Gastroesophageal sphincter (tissue), 4 donors: ENCODE measurements at places on chromosomes 13 and 19.
A peak's percentile ranks its signal among the peaks of the same experiment; 100 is the strongest.

DNA sequence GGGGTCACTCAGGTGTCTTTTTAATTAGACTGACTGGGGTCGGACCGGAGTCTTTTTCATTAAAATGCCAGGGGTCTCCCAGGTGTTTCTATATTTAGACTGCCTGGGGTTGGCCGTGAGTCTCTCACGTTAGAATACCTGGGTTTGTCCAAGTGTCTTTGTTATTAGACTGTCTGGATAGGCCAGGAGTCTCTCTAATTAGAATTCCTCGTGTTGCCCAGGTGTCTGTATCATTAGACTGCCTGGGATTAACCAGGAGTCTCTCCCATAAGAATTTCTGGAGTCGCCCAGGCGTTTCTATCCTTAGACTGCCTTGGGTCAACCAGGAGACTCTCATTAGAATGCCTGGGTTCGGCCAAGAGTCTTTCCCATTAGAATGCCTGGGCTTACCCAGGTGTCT lies 1445.7 kb downstream of the UQCRFS1 start:
- no peak for ATAC-seq

- ATAC-seq = peak; percentile 69
Observed at GRCh38 chr19:55460670-55461258, 678 bp downstream of the ISOC2 start.

- no peak for ATAC-seq
Observed at GRCh38 chr13:79870123-79870522, 389.2 kb downstream of the NDFIP2 start.

DNA sequence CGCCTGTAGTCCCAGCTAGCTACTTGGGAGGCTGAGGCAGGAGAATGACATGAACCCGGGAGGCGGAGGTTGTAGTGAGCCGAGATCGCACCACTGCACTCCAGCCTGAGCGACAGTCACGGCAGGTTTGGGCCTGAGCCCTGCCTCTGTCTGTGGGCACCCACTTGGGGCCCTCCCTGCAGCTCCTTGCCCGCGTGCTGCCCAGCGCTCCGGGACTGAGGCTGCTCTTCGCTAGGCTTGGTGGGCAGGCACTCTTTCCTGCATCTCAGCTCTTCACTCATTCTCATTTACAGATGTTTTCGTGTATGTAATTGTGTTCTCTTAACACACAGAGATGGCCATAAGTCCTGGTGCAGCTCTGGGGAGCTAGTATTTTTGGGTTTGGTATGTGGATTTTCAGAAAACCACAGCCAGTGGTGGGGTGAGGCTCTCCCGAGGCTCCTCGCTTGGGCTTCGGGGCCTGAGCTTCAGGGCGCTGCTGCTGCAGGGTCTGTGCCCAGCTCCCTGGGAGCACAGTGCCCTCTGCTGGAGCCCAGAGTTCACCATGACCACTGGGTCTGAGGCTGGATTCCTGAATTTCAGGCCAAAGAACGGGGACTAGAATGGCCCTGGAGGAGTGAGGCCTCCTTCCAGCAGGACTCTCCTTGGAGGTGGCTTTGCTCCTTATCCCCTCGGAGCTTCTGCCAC lies 15.2 kb downstream of the UPF1 start:
- peak; percentile 88 for ATAC-seq

- peak; percentile 51 for ATAC-seq
Observed at GRCh38 chr13:80342471-80343371, 1.8 kb upstream of the SPRY2 start.

DNA sequence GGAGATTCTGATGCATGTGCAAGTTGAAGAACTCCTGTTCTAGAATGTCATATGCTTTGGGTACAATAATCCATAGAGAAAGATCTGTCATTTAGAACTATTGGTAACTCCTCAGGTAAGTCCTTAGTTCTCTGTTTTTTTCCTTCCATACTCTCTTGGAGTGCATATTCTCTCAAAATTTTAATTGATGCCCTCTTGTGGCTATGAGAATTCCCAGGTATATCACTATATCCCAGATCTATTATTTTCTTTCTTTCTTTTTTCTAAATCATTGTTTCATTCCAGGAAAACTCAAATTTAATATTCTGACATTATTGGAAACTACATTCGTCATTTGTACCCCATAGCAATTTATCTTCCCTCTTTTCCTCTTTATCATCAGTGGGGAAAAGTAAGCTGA lies 485.4 kb downstream of the KLF5 start:
- ATAC-seq = no peak
